ENCODE measurements at places on chromosomes 1 and 21.

- ATAC-seq = peak; percentile 75
Observed at GRCh38 chr21:36744560-36745231, 45.8 kb downstream of the SIM2 start.

- ATAC-seq = peak; percentile 61
Observed at GRCh38 chr1:227356620-227357146, 38.4 kb upstream of the CDC42BPA start.

DNA sequence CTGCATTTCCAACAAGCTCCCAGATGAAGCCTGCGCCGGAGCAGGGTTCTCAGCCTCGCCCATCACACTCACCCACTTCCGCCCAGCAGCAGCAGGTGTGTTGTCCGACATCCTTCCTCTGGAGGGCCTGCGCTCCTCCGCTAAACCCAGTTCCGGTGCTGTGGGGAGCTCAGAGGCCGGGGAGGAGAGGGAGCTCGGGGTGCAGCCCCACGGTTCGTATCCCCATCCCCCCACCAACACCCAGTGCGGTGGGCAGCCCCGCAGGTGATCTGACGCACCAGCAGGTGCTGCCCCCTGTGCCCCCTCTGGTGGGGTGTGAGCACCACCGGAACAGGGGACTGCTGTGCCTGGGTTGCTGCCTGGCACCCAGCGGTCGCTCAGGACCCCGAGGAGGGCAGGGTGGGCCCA, 3.4 kb upstream of the PEX10 start:
- no peak for ATAC-seq

DNA sequence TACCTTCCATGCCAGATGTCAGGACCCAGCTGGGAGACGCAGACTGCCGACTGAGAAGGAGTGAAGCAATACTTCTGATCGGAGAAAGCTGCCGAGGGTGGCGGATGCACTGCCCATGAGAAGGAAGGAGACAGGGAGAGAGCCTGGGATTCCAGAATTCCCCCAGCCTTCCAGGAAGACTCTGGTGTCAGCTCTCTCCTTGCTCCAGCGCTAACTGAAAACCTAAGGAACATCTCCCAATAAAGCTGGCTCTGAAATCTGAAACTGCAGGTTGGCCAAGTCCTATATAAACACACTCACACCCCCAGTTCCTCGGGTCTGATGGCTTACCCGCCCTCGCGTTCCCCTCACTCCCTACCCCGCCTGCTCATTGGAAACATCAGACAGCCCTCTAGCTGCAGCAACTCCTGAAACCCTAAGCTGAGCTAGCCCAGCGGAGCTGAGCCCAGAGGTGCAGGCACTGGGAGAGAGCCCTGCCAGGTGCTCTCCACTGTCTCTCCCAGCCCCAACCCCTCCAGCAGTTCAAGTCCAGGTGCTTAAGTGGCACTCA, 52.3 kb downstream of the PLEKHA6 start:
- ATAC-seq = no peak

DNA sequence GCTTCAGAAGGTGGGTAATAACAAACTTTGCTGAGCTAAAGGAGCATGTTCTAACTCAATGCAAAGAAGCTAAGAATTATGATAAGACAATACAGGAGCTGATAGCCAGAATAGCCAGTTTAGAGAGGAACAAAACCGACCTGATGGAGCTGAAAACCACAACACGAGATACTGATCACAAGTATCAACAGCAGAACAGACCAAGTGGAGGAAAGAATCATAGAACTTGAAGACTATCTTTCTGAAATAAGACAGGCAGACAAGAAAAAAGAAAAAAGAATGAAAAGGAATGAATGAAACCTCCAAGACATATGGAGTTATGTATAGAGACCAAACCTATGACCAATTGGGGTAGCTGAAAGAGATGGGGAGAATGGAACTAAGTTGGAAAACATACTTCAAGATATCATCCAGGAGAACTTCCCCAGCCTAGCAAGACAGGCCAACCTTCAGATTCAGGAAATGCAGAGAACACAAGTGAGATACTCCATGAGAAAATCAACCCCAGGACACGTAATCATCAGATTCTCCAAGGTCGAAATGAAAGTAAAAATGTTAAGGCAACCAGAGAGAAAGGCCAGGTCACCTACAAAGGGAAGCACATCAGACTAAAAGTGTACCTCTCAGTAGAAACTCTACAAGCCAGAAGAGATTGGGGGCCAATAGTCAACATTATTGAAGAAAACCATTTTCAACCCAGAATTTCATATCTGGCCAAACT, 20.5 kb downstream of the CD84 start:
- no peak for ATAC-seq

DNA sequence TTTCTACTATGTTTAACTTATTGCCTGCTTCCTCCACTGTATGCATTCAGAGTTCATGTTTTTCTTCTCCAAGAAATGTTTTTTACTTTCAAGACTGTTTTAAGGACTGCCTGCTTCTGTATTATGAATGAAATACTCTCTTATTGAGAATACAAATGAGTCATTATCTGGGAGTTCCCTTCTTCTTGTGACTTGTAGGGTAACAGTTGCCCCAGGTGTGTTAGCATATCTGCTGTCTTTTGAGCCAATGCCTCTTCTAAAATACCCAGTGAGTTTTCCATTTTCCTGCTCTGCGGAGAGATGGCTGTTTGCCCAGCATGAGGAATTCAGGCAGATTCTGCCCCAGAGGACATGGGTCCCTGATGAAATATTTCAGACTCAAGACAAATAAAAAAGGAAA, 34.1 kb upstream of the ST6GALNAC5 start:
- ATAC-seq = no peak

- ATAC-seq = no peak
Observed at GRCh38 chr1:84634536-84635205, 55.6 kb downstream of the SSX2IP start.

GRCh38 chr1:162139211-162139610, 69.7 kb downstream of the NOS1AP start:
- ATAC-seq = no peak

GRCh38 chr1:13407811-13408210, 2.4 kb upstream of the PRAMEF20 start:
- ATAC-seq = no peak

- ATAC-seq = no peak
Observed at GRCh38 chr1:166933140-166933539, 42.2 kb downstream of the ILDR2 start.

DNA sequence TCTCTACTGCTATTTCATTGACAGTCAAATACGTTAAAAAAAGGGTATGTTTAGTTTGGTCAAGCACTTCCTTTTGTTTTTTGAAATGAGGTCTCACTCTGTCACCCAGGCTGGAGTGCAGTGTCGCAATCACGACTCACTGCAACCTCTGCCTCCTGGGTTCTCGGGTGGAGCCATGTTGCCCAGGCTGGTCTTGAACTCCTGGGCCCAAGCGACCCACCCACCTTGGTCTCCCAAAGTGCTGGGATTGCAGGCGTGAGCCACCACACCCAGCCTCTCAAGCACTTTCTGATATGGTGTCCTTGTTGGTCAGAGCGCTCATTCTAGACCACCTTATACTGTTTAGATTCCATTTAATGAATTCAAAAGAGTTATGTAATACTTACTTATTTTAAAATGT, 20.9 kb upstream of the RHBDL2 start:
- ATAC-seq = no peak

GRCh38 chr1:91894036-91894761, 8.2 kb upstream of the TGFBR3 start:
- no peak for ATAC-seq

DNA sequence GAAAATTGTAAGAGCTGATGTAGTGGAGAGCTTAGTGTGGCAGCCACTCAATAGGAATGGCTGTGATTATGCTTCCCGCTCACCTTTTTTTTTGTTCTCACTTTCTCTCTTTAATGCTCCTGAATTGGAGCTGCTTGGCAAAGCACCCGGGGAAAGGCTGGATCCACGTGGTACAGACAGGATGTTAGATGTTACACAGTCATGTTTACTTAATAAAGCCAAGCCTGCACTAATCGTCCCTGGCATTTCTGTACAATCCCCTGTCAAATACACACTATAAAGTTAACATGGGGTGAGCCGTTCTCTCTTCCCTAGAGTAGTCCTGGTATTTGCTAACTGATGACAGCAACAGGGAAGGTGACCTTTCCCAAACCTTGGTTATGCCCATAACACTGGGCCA, 187.8 kb downstream of the ZSCAN20 start:
- no peak for ATAC-seq

DNA sequence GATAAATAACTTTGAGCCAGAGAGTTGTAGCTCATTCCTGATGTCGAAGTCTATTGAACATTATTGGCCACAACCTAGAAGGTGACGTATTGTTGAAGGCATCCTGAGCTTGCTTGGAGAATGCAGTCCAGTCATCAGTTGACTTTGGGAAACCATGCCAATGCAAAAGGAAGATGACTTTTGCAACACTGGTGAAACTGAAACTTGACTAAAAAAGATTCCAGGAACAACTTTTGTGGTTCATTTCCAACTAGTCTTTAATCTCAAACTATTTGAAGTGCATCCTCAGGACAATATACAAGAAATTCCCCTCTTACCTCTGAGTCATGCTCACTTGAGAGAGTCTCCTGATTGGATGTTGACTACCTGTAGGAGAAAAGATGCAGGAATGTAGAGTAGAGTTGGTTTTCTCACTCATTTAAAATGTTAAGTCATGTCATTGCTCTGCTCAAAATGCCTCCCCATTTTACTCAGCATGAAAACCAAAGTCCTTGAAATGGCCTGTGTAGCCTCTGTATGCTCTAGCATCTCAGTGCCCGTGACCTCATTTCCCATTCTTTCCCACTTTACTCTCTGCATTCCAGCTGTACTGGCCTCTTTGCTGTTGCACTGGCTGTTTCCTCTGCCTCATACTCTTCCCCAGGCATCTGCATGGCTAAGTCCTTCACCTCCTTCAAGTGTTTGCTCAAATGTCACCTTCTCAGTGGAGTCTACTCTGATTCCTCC, 24.4 kb upstream of the LEPR start:
- no peak for ATAC-seq

GRCh38 chr1:51417496-51418383, 87.4 kb upstream of the TTC39A start:
- peak; percentile 59 for ATAC-seq

DNA sequence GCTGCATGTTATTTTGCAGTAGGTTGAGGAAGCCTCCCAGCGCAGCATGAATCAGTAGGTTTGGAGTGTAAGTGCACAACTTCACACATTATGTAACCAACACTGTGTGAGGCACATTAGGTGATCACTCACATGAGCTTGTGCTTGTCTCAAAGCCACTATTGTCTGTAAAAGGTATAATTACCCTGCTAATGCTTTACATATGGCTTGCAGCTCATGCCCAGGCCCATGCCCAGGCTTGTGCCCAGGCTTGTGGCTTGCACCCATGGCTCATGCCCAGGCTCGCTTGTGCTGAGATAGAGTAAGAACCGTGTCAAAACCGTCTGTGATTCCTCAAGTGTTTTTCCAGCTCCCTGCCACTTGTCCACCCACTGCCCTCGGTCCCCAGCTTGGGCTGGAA, 596.3 kb downstream of the LTN1 start:
- ATAC-seq = no peak

GRCh38 chr21:43929217-43929971, 64.4 kb downstream of the AGPAT3 start:
- ATAC-seq = no peak

- ATAC-seq = peak; percentile 12
Observed at GRCh38 chr1:206693592-206693991, 8.9 kb downstream of the MAPKAPK2 start.

DNA sequence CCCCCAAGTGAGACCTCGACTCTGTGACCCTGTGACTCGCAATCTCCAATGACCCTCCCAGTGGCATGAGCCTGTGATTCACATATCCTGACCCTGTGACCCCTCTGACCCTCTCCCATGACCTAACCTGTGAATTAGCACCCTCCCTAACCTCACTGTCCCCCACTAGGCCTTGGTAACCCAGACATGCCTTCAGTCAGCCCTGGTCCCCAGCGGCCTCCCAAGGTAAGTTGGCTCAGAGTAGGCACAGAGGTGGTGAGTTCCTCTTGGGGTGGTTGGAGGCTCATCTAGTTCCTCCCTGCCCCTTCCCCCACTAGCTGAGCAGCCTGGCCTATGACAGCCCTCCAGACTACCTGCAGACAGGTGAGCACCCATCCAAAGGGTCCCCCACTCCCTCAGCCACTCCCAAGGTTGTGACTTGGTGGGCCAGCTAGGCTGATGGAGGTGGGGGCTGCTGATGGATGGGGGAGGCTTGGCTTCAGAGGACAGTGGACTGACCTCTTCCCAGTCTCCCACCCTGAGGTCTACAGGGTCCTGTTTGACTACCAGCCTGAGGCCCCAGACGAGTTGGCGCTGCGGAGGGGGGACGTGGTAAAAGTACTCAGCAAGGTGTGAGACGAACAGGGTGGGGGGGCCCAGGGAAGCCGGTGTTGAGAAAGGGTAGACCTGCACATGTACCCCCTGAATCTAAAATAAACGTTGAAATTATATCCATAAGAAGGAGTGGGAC, 1.6 kb downstream of the SH3D21 start:
- ATAC-seq = no peak

DNA sequence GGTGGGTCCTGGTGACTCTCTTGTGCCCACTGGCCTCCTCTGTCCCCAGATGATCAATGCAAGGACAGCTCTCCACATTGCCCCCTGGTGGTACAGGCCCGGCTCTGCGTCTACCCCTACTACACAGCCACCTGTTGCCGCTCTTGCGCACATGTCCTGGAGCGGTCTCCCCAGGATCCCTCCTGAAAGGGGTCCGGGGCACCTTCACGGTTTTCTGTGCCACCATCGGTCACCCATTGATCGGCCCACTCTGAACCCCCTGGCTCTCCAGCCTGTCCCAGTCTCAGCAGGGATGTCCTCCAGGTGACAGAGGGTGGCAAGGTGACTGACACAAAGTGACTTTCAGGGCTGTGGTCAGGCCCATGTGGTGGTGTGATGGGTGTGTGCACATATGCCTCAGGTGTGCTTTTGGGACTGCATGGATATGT, 10.8 kb downstream of the ADAMTSL4 start:
- ATAC-seq = peak; percentile 10

DNA sequence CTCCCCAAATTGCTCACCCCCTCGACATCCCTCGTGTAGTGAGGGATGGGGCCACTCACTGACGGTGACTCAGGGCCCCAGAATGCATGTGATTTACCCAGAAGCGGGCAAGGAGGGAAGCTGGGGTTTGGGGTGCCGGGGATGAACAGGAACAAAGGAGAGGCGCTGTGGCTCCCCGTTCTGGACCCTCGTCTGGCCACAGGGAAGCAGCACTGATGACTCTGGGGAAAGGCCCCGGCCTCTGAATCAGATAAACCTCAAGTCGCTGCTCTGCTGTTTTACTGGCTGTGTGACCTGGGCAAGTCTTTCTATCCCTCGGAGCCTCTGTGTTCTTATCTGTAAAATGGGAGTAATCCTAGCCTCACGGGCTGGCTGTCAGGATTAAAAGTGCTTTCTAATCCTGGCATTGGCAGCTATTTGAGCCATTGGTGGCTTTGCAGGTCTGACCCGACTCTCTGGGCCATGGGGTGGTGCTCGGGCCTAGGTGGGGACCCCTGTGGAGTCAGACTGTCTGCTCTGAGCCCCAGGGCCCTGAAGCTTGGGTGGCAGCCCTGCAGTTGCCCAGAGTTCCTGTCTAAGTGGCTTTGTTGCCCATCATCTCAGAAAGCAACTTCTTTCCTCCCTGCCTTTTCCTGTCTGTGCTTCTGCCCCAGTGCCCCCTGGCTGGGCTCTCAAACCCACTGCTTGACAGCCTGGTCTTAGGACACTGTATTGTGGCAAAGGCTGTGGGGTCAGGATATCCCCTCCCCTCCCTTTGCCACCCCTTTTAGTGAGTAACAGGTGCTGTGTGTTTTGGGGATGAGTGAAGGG, 5.5 kb downstream of the TNFRSF1B start:
- no peak for ATAC-seq
